Tibial nerve (tissue), 4 donors: ENCODE measurements at places on chromosomes 1 and 21. TPM values are rescaled to one million over a fixed set of nuclear protein-coding genes. Genes with fewer than 3 reads are reported as not detected.

DNA sequence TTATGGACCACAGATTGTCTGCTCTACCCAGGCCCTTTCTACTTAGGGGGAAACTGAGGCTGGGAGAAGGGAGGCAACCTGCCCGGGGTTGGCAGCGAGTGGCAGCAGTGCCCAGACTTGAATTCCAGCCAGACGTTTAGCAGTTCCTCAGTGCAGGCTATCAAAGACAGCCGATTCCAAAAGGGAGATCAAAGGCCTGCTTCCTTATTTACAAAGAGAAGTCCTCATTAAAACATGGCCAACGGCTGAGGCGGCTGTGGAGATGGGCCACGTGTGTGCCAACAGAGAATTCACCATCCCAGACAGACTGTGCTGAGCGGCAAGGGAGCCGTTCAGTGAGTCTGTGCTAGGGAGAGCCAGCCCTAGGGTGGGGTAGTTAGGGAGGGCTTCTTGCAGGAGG is 27.7 kb downstream of the C1QB start:
- peaks cover 19% of the 10 kb centered on the region for H3K4me1 ChIP-seq
- peaks cover 14% of the 10 kb centered on the region for H3K27me3 ChIP-seq
- H3K27ac ChIP-seq, result no peak overlapping the region
- no peaks in the 10 kb centered on the region for H3K36me3 ChIP-seq

DNA sequence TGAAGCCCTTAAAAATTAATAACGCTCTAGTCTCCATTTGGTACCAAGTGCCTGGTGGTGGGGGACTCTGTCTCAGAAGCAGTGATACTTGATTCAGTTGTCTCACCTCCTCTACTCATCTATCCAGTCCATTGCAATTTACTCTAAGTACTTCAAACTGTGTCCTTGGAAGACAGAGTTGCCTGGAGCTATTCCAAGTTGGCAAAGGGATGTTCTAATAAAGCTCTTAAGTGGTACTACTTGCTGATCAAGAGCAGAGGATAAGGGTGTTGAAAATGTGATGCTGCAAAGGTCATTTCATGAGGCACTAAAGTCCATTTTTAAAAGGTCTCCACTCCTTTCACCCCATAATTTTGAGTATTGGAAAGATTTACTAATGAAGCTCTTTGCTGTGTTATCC is 142.2 kb downstream of the NFIA start:
- DNase-seq, result no peak
- H3K36me3 ChIP-seq, result no peaks in the 10 kb centered on the region
- H3K27ac ChIP-seq, result peak overlapping the region; percentile 79
- no peaks in the 10 kb centered on the region for H3K27me3 ChIP-seq
- no peaks in the 10 kb centered on the region for H3K4me1 ChIP-seq

DNA sequence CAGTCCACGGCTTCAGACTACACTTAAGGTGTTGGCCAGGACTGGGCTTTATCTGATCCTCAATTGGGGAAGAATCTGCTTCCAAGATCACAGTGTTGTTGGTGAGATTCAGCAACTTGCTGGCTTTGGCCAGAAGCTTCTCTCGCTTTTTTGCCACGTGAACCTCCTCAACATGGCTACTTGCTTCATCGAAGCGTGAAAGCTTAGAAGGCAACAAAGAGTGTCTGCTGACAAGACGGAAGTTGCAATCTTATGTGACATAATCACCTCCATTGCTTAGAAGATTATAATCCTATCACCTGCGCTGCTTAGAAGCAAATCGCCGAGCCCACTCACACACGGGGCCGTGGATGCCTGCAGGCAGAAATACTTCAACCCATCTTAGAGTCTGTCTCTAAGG is 10.4 kb upstream of the ITPKB start:
- no peaks in the 10 kb centered on the region for H3K36me3 ChIP-seq
- no peak overlapping the region for H3K27ac ChIP-seq
- no peak for DNase-seq

DNA sequence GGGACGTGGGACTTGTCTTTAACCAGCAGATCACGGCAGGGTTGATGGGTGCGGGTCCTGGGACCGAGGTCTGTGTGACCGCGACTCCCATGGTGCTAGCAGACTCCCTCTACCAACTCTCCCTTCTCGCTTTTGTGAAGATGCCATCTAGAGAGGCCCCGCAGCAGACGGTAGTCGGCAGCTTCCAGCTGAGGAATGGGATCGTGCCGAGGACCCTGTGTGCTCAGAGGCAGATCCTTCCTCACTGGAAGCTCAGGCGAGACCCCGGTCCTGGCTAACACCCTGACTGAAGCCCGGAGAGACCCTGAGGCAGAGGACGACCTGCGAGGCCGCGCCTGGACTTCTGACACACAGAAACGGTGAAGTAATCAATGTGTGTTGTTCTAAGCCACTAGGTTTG is 12.5 kb upstream of the SPATC1L start:
- H3K4me3 ChIP-seq, result no peak overlapping the region
- DNase-seq, result no peak
- no peaks in the 10 kb centered on the region for H3K4me1 ChIP-seq
- H3K36me3 ChIP-seq, result peaks cover 26% of the 10 kb centered on the region
- no peaks in the 10 kb centered on the region for H3K27me3 ChIP-seq

GRCh38 chr21:44006656-44007055 is 5.5 kb upstream of the TRAPPC10 start:
- no peaks in the 10 kb centered on the region for H3K36me3 ChIP-seq
- no peak overlapping the region for H3K4me3 ChIP-seq
- H3K27ac ChIP-seq, result peak overlapping the region; percentile 94
- DNase-seq, result no peak
- H3K4me1 ChIP-seq, result no peaks in the 10 kb centered on the region
- no peaks in the 10 kb centered on the region for H3K27me3 ChIP-seq

Gene GREM2
- total RNA-seq, result 0.30 TPM

- no peaks in the 10 kb centered on the region for H3K27me3 ChIP-seq
- no peaks in the 10 kb centered on the region for H3K4me1 ChIP-seq
- no peaks in the 10 kb centered on the region for H3K36me3 ChIP-seq
- DNase-seq, result no peak
Observed at GRCh38 chr1:54108156-54108555, 44.6 kb downstream of the CDCP2 start.
